ENCODE measurements at places on chromosomes 4 and X.

DNA sequence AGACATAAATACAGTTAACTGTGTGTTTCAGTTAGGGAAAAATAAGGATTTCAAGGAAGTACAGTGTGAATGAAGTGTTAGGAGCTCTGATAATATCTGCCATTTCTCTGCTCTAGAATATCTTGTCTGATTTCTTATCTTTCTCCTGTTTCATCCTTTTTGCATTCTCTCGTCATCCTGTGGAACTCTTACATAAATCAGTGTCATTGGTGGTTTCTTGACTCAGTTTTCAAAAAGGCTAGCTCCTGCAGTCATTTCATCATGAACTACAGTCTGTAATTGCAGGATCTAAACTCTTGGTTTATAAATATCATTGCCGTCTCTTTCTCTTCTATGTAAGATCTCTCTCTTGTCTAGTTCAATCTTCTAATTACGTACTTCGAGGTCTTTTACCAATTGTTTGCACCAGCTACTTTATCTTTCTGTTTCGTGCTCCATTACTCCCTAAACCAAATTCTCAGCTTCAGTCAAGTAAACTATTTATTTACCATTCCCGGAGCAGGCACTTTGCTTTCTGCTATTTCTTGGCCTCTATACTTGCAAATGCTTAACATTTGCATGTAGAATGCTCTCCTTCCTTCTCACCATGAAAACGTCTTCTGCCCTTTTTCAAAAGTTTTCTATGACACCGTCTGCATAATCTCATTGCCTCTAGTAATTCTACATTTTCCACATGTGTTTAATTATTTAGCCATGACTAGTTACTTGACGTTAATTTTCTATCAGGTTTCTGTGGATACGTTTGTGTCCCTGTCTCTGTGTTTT lies 294.0 kb downstream of the TENM3 start:
- no peak for DNase-seq

- DNase-seq: no peak
Measured at GRCh38 chrX:23953908-23954269, 46.1 kb downstream of the CXorf58 start.

GRCh38 chrX:7147413-7147977 lies at the start of gene STS:
STS (plus strand) TSS chrX:7147712; CDS start chrX:7253200, 105,488 bp downstream.
- DNase-seq: peak; percentile 43

DNA sequence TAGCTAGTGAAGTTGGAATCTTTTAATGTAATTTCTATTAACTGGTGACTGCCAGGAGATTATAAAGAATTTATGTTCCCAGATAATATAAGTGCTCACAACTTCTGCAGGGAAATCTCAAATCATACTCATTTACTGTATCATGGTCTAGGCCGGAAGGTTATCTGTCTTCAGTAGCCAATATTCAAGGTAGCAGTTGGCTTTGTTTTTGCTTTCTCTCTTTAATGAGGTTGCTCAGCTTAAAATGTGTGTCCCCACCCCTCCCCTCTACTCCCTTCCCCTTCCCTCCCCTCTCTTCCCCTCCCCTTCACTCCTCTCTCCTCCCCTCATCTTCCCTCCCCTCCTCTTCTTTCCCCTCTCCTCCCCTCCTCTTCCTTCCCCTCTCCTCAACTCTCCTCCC lies 117.6 kb downstream of the HPGD start:
- no peak for DNase-seq

GRCh38 chrX:138026211-138026610 lies 460.3 kb downstream of the ZIC3 start:
- no peak for DNase-seq

DNA sequence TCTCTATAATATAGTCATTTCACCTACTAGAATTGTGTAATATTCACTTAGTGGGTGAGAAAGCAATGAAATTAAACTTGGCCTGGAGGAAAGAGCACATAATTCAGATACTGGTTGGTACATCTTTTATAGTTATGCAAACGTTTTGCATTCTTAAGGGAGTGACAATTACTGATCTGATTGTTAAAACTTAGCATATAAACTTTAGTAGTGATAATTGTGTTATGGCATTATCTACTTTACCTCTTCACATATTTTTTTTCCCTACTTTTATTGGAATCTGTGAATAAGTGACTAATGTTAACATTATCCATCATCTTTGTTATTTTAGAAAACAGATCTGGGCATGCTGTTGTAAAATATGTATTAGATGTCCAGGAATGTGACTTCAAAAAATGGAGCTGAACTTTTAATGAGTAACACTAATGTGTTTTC lies 217.4 kb upstream of the GIMD1 start:
- no peak for DNase-seq

- DNase-seq: no peak
Measured at GRCh38 chrX:45001048-45001447, 128.1 kb downstream of the KDM6A start.

- DNase-seq: no peak
Measured at GRCh38 chr4:118743867-118744266, 58.7 kb downstream of the METTL14 start.

DNA sequence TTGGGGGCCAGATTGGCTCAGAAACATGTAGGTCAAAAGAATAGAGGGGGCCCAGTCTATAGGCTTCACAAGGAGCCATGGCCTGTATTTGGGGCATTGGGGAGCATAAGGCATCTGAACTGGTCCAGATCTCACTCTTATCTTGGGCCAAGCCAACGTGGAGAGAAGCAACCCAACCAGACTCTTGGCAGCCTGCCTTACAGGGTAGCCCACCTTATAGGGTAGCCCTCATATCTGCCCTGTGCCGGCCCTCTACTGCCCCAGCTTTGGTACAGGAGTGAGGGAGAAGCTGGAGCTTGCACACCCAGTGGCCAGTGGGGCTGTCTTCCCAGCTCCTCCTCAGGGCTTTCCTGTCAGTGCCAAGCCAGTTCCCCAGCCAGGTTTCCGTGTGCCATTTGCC lies 142.2 kb downstream of the AMMECR1 start:
- DNase-seq: no peak

DNA sequence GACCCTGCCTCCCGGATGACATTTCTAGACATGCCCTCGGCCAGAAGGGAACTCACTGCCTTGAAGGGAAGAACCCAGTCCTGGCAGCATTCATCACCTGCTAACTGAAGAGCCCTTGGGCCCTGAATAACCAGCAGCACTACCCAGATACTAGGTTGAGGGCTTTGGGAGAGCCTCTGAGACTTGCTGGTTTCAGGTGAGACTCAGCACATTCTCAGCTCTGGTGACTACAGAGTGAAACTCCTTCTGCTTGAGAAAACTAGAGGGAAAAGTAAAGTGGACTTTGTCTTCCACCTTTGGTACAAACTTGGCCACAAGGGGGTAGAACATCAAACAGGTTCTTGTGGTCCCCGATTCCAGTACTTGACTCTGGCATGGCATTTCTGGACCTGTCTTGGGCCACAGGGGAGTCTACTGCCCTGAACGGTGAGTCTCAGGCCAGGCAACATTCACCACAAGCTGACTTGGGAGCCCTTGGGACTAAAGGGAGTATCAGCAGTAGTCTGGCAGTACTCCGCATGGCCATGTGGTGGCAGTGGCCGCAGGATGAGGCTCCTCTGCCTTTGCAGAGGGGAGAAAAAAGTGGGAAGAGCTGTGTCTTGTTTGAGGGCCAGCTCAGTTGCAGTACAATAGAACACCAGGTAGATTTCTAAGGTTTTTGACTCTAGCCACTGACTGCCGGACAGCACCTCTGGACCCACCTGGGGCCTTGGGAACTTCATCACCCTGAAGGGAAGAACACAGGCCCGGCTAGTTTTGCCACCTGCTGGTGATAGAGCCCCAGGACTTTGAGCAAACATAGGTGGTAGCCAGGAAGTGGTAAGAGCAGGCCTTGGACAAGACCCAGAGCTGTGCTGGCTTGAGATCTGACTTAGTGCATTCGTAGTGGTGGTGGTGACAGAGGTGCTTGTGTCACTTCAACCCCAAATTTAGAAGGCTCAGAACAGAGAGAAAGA lies 414.8 kb downstream of the OPHN1 start:
- DNase-seq: no peak

GRCh38 chr4:127134490-127134889 lies 498.3 kb upstream of the INTU start:
- no peak for DNase-seq

Measured in stimulated activated naive CD4-positive, alpha-beta T cell (primary cell).